Fibroblast of skin of right biceps (primary cell): ENCODE measurements at places on chromosomes 6 and 20.

DNA sequence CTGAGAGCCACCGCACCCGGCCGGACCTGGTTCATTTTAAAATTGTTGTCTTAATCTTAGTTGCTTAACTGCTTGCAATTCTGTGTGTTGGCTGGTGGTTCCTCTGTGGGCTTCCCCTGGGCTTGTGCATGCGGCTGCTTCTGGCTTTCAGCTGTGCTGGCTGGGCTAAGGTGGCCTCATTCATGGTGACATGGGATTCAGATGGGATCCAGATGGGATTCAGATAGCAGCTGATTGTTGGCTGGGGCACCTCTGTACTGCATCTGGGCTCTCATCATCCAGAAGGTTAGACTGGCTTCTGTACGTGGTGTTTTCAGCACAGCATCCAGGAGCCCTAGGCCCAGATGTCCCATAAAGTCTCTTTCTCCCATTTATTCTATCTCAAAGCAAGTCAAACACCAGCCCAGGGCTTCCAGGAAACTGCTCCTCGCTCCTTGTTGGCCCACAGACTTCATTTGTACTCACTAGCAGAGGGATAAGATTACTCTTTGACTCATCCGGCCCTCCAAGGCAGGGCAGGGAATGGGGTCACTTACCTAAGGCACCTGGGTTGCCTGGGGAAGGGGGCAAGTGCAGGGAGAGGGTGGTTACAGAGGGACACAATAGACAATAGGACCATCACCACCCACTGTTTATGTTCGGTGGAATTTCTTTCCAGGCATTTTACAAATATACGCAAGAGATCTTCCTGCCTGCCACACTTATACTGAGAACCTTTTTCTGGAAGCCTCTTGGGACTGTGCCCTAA, 10.2 kb upstream of the PEDS1 start:
- peak; percentile 38 for DNase-seq

GRCh38 chr6:10908228-10908627, 21.4 kb downstream of the SYCP2L start:
- no peak for DNase-seq

GRCh38 chr20:63317061-63317460, 24.1 kb downstream of the COL20A1 start:
- DNase-seq: no peak

GRCh38 chr6:149855040-149855654, 9.0 kb downstream of the LRP11 start:
- DNase-seq: peak; percentile 94

GRCh38 chr6:100998111-100998510, 117.0 kb upstream of the ASCC3 start:
- peak; percentile 50 for DNase-seq

GRCh38 chr6:45514454-45515230, 136.9 kb upstream of the SUPT3H start:
- DNase-seq: no peak

- peak; percentile 91 for DNase-seq
Observed at GRCh38 chr6:3749977-3750316, 1.6 kb downstream of the PXDC1 start.

GRCh38 chr6:6629402-6629801, 40.9 kb downstream of the LY86 start:
- DNase-seq: peak; percentile 19

DNA sequence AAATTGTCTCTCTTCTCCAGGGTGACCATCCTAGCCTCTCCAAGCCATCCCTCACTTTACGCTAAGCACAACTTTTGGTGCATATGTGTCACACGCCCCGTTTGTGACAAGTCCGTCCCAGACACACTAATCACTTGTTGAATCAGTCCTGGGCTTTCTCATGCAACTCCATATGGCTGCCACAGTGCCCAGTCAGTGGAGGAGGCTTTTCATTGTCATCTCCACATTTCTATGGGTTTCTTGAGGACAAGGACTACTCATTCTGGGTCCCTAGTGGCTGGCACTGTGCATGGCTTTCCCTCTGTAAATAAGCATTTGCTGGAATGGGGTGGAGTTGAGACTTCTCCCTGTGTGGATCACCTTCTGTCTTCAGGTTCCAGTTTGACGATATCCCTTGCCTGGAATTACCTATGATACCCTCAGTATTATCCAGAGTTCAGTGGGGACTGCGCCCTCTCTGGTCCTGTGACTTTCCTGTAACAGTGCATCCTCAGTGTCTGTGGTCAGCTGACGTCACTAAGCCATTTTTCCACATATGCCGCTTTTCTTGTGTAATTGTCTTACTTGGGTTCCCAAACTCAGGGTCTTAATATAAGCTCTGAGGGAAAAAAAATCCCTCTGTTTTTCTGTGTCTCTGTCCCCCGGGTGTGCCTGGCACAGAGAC, 59.8 kb upstream of the MYL9 start:
- no peak for DNase-seq

- no peak for DNase-seq
Observed at GRCh38 chr20:16098890-16099639, 474.2 kb downstream of the KIF16B start.

- DNase-seq: peak; percentile 91
Observed at GRCh38 chr20:32574296-32575226, 10.6 kb downstream of the NOL4L start.

- no peak for DNase-seq
Observed at GRCh38 chr6:79250107-79250514, 15.6 kb upstream of the HMGN3 start.

GRCh38 chr20:6122873-6123648, at the start of gene FERMT1:
TSS of gene FERMT1 (minus strand) at chr20:6123030. CDS start at chr20:6119554, 3,476 bp downstream.
- peak; percentile 68 for DNase-seq

DNA sequence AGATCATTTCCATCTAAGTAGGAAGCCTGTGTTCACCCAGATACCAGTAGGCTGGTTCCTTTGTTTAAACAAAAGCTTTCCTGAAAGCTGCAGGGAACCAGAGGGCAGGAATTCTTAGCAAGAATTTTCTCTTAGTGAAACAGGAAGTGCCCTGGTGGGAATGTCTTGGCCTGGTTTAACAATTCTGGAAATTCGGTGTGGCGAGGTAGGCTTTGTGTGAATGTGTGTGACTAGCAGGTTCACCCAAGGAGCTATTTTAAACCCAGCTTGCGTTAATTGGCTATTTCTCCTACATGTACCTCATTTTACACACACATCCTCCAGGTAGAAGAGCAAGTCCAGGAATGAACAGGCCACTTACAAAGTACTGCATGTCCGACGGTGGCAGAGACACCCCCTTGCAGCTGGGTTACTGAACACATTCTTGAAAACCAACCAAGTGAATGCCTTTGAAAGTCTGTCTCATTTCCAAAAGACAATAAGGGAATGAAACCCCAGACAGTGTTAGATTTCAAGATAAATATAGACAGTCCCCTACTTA, 64.6 kb downstream of the GFOD1 start:
- DNase-seq: no peak

- peak; percentile 54 for DNase-seq
Observed at GRCh38 chr20:38303908-38304379, at the start of gene BPI. TSS of gene BPI (plus strand) at chr20:38304156. CDS start at chr20:38304224, 68 bp downstream.

GRCh38 chr20:61886721-61887595, 178.7 kb downstream of the TAF4 start:
- DNase-seq: peak; percentile 50

DNA sequence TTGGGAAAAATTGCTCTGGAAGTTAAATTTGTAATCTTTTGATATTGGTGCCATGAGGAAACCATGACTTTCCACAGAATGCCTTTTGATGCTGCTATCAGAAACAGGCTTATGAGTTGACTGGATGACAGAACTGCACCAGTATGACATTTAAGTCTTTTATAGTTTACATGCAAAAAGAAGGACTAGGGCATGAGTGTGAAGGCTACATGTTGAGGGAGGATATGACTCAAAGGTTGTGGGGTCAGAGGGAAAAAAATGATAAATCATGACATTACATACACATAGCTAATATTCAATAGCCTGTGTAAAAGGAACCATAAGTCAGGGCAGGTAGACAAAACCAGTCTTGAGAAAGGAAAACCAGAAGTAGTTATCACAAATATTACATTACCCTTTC, 182.2 kb downstream of the COL12A1 start:
- DNase-seq: peak; percentile 51

DNA sequence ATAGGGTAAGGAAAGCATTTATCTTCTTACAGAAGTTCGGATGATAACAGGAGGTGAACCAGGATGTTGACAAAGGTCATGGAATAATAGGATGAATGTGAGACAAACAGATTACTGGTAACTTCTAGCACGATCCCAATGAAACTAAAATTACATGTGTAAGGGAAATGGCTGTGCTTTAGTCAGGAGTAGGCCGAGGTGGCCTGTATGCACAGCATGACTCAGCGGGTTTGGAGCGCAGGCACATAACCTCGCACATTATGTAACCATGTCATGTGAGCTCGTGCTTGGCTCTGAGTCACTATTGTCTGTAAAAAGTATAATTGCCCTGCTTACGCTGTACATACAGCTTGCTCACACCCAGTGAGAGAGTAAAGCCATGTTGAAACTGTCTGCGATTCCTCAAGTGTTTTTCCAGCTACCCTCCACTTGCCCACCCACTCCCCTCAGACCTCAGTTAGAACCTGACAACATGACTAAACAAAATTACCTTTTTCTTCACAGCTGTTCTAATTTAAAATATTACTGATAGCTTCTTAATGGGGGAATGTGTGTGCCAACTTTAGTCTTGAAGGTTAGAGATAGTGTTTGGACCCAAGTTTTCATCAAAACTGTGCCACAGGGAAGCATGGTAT, 8.2 kb downstream of the CYB5R4 start:
- DNase-seq: peak; percentile 92

DNA sequence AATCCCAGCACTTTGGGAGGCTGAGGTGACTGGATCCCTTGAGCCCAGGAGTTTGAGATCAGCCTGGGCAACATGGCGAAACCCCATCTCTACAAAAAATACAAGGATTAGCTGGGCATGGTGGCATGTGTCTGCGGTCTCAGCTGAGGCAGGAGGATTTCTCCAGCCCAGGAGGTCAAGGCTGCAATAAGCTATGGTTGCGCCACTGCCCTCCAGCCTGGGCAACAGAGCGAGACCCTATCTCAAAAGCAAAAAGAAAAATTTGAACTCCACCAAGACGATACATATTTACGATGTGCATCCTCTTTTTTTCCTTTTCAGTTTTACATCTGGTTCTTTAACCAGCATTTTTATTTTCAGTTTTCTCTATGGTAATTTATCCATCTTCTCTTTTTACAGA, 162.1 kb downstream of the JARID2 start:
- no peak for DNase-seq

DNA sequence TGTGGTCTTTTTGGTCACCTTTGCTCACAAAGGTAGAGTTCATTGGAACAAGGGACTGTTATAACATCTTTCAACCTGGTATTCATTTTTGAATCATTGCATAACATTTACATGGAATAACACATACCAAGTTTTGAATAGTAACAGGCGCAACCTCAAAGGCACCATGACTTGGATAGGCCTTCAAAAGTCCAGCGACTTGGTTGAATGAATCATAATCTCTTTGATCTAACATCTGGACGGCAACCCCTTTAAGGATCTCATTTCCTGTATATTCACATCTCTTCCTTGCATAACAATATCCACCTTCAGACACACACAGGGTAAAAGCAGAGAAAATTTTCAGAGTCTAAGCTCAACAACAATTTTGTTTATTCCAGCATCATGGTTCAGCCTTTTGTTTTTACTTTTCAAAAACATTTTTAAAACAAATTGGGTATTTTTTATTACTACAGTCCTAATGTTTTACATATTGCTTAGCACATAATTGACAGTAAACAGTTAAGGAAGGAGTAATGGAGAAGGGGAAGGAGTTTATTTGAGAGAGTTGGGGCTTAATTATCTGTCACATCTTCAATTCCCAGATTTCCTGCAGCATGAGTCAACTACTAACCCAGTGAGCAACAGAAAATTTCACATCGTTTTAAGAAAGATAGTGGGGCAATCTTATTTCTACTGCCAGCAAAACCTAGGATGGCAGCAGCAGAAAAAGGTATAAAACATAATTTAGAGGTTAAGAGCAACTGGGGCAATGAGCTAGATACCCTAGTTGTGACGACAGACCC, 41.8 kb upstream of the F13A1 start:
- DNase-seq: peak; percentile 25
